Activated CD4-positive, alpha-beta T cell treated with anti-CD3 and anti-CD28 coated beads for 1 hour (primary cell): ENCODE measurements at places on chromosomes 6 and 20.

DNA sequence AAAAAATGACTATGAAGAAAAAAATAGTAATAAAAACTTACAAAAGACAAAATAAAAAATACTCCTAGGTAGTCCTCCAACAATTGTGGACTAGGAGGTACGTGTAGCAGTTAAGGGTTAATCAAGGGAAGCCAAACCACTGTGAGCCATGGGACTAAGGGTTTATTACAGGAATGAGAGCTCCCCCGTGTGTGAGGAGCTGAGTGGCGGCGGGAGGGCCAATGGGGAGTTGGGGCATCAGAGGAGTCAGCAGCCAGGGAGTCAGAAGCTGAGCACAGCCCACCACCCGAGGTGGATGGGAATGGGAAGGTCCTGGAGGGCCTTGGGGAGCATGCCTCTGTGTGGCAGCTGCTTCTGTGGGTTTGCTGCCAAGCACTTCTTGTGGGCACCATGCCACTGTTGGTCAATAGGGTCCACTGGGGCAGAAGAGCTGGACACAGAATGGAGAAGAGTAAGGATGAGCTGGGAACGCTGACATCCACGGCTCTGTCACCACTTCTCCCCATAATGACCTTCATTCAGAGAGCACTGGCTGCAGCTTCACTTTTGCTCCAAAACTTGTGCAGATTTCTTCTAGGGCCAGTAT lies 373.3 kb downstream of the CDKAL1 start:
- no peak for DNase-seq

DNA sequence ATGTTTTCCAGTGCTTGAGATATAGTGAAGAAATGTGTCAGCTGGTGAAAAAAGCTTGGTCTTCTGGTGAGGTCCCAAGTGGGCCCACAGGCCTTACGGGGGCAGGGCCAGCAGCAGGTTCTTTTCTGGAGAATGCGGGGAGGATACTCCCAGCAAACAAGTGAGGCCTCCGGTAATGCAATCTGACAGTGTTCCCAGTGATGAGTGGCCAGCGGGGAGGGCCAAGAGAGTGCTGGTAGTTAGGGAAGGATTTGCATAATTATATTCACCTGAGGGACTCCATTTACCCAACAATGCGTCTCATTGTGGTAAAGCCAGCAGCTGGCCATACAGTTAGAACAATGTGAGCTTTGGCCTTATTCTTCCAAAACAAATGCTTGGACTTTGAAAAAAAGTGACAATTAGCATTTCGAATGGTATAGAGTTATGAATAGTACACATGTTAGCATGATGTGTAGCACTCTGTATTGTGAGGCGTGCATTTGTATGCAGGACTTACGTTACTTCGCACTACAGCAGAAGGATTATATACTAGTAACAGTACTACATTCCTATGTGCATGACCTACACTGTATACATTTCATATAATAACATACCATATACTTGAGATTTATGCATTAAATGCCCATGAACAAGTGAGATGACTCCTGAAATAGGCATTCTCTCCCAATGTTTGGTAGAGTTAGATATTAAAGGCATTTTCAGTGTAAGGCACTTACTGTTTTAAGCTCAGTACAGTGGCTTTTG lies 69.8 kb downstream of the MYB start:
- no peak for DNase-seq

GRCh38 chr6:13846841-13847240 lies 32.5 kb upstream of the MCUR1 start:
- no peak for DNase-seq

GRCh38 chr20:47318586-47319516 lies 37.6 kb downstream of the ZMYND8 start:
- DNase-seq: no peak

DNA sequence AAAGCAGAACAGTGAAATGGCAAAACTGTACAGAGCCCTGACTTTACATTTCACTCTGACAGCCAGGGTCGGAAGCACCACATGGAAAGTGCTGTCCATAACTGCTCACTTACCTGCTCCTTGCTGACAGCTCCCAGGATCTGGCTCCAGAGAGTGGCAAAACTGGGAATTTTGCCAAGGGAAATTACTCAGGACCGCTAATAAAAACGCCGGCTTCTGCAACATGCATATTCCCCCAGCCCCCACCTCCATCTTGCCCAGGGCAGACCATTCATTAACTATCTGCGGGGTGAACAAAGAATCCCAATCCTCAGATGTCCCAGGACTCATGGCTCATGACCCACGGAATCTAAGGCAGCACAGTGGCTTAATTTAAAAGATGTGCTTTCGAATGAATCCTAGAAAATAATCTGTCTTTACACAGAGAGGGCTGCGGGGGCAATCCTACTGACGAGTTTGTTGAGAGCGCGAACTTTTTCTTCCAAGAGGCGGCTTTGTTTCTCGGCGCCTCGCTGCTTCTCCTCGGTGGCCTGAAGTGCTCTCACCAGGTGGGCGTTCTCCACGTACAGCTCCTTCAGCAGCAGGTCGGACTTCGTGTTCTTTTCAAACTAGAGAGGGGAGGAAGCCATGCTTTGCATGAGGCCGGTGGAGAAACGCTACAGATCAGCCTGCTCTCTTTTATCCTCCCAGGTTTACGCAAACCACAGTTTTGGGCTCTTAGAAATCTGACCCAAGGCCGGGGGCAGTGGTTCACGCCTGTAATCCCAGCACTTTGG lies 45.8 kb downstream of the GINS1 start:
- DNase-seq: no peak
